ENCODE measurements at places on chromosomes 4 and X. TPM values are rescaled to one million over a fixed set of nuclear protein-coding genes. Genes with fewer than 3 reads are reported as not detected.

The SETD7 gene
- total RNA-seq, result 25.2 TPM

The RS1 gene
- total RNA-seq, result not detected

The SERPINA7 gene
- not detected for total RNA-seq

The RASSF6 gene
- total RNA-seq, result 1.6 TPM

The NWD2 gene
- not detected for total RNA-seq

The TMEM128 gene
- total RNA-seq, result 24.2 TPM

The RHOXF2 gene
- not detected for total RNA-seq

The USP38 gene
- 17.1 TPM for total RNA-seq

The IGSF1 gene
- total RNA-seq, result 0.57 TPM

The CHIC2 gene
- 27.1 TPM for total RNA-seq

The NUDT10 gene
- 42.4 TPM for total RNA-seq

The WDR19 gene
- total RNA-seq, result 68.7 TPM

The SLC16A2 gene
- total RNA-seq, result 8.6 TPM

The UGT2B10 gene
- not detected for total RNA-seq

The EGF gene
- not detected for total RNA-seq

The PPP1R2C gene
- not detected for total RNA-seq

The CITED1 gene
- total RNA-seq, result 1.2 TPM

The FAM47C gene
- not detected for total RNA-seq

The ABCE1 gene
- total RNA-seq, result 54.1 TPM

The NHSL2 gene
- 8.3 TPM for total RNA-seq

The CDX4 gene
- not detected for total RNA-seq

The INTS6L gene
- 16.0 TPM for total RNA-seq

The ATP1B4 gene
- not detected for total RNA-seq

The GUCY1A1 gene
- total RNA-seq, result 8.6 TPM
